Transverse colon (tissue), 4 donors: ENCODE measurements at places on chromosomes 11 and 22. TPM values are rescaled to one million over a fixed set of nuclear protein-coding genes. Genes with fewer than 3 reads are reported as not detected.

DNA sequence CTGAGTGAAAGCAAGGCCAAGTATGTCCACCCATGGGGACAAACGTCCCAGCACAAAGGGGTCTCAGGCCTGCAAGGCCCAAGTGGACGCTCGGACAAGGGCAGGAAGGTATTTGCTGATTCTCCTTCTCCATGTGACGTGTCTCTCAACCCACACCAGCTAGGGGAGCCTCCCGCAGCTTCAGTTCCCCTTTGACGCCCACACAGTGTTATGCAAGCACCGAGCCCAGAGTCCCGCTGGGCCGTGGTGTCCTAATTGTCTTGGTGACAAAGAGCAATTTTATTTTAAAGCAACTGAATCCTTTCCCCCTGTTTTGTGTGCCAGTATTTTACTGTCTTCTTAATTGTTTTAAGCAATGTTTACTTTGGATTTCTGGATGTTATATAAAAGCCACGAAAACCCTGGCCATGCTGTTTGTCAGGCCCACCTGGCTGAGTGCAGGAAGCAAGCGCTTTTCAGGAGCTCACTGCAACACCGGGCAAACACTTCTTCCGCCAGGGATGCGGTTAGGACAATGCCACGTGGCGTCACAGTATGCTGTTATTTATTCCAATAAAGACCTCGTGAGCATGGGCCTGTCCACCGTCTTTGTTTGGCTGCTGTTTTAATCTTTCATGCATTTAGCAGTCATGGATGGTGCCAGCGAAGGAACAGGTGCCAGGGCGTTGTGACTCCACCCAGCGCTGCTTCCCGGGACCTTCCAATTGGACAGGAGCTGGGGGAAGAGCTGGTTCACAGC, 8.2 kb upstream of the PARVG start:
- no peak overlapping the region for H3K4me3 ChIP-seq
- peak; percentile 54 for DNase-seq
- no peaks in the 10 kb centered on the region for H3K27me3 ChIP-seq
- no peaks in the 10 kb centered on the region for H3K4me1 ChIP-seq
- H3K36me3 ChIP-seq = no peaks in the 10 kb centered on the region

DNA sequence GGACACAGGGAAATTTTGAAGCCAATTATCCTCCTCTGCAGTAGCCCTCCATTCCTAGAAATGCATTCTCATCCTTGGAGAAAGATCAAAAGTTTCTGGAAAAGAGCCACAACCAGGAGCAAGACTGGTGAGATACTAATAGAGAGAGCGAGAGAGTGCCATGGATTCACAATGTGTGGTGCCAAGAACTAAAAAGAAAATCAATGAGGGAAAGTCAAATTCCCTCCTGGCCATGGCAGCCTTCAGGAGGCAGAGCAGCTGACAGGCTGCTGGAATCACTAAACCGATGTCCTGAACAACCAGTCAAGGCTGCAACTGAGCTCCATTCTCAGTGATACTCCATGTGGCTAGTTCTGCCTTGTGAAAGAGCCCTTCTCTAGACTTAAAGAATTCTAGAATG, 561.0 kb downstream of the SOX6 start:
- no peak overlapping the region for H3K4me3 ChIP-seq
- H3K27ac ChIP-seq = no peak overlapping the region
- H3K27me3 ChIP-seq = no peaks in the 10 kb centered on the region
- DNase-seq = no peak

DNA sequence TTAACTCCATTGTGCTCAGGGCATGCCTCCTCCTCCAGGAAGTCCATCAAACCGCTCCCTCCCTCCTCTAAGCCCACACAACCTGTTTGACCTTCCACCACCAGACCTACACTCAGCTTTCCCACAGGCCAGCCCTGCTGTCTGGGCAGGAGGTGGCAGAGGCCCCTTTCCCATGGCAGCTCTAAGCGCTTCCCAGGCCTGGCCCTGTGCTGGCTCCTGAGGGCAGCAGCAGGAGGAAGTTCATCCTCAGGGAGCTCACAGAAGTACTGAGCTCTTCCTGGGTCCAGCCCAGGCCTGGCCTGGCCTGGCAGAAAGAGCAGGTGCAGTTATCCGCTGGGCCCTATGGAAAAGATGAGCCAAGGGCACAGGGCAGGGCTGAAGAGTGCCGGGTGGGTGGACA, 31.4 kb downstream of the ARAP1 start:
- DNase-seq = no peak
- peak overlapping the region; percentile 56 for H3K4me3 ChIP-seq
- H3K27ac ChIP-seq = peak overlapping the region; percentile 93
- H3K27me3 ChIP-seq = no peaks in the 10 kb centered on the region
- peaks cover 62% of the 10 kb centered on the region for H3K4me1 ChIP-seq

GRCh38 chr11:80860632-80861031, 1419.8 kb upstream of the TENM4 start:
- H3K27me3 ChIP-seq = no peaks in the 10 kb centered on the region
- no peak overlapping the region for H3K27ac ChIP-seq
- no peaks in the 10 kb centered on the region for H3K36me3 ChIP-seq
- no peaks in the 10 kb centered on the region for H3K4me1 ChIP-seq

GRCh38 chr11:61946894-61947293, 3.3 kb upstream of the BEST1 start:
- no peak overlapping the region for H3K4me3 ChIP-seq
- H3K36me3 ChIP-seq = no peaks in the 10 kb centered on the region
- no peak overlapping the region for H3K27ac ChIP-seq
- peaks cover 9% of the 10 kb centered on the region for H3K4me1 ChIP-seq

The OR4D6 gene
- total RNA-seq = not detected

The TMPRSS4 gene
- total RNA-seq = 224 TPM

The SYTL2 gene
- total RNA-seq = 140 TPM

DNA sequence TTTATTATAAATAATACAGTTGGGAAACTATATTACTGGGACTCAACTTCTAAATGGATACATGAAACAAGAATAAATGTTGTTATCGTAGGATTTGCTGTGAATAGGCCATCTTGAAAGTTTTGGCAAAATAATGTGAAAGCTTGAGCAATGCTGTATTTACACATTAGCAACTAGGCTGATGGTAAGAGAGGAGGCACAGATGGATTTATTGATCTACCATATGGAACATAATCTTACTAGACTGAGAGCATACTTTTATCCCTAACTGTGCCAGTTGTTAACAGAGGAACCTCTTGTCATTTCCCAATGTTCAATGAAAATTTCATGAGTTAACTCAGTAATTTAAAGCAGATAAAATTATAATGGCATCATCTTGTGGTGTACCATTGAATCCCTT, 22.8 kb downstream of the APIP start:
- no peaks in the 10 kb centered on the region for H3K36me3 ChIP-seq
- no peak overlapping the region for H3K4me3 ChIP-seq
- no peak for DNase-seq
- no peaks in the 10 kb centered on the region for H3K27me3 ChIP-seq
- H3K27ac ChIP-seq = no peak overlapping the region

The KRTAP5-10 gene
- total RNA-seq = 1.8 TPM

The SAA2 gene
- 4.4 TPM for total RNA-seq

The ADAMTS15 gene
- total RNA-seq = 8.2 TPM

DNA sequence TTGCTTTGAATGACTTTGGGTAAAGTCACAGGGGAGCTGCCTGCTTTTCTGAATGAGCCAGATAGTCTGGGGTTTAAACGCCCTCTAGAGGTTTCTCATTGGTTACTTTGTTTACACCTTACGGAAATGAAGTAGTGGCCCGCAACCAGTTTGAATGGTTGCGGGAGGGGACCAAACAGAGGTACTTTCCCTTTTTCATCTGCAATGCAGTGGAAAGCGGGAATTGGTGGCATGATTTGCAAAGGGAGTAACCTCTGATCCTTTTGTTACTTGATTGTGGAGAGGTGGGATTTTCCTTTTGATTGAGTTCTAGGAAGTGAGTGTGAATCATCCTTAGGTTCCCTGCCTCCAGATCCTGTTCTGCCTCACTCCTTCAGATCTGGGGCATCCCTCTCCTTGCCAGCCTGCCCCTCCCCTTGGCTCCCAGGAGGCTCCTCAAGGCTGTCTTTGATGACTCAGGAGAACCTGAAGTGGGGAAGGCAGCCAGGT, 15.9 kb upstream of the GLYATL1 start:
- peak; percentile 21 for DNase-seq
- H3K27ac ChIP-seq = no peak overlapping the region
- H3K4me3 ChIP-seq = no peak overlapping the region
- H3K27me3 ChIP-seq = no peaks in the 10 kb centered on the region
- no peaks in the 10 kb centered on the region for H3K36me3 ChIP-seq

GRCh38 chr22:47798229-47798628, 1035.8 kb downstream of the TBC1D22A start:
- no peaks in the 10 kb centered on the region for H3K27me3 ChIP-seq
- H3K27ac ChIP-seq = no peak overlapping the region
- no peaks in the 10 kb centered on the region for H3K36me3 ChIP-seq
- H3K4me3 ChIP-seq = no peak overlapping the region
- no peak for DNase-seq

- no peaks in the 10 kb centered on the region for H3K4me1 ChIP-seq
- H3K4me3 ChIP-seq = no peak overlapping the region
- DNase-seq = no peak
- H3K36me3 ChIP-seq = peaks cover 6% of the 10 kb centered on the region
Measured at GRCh38 chr22:46914916-46915894, 152.8 kb downstream of the TBC1D22A start.

The PGGHG gene
- 117 TPM for total RNA-seq

- H3K4me1 ChIP-seq = no peaks in the 10 kb centered on the region
- no peak overlapping the region for H3K27ac ChIP-seq
- no peaks in the 10 kb centered on the region for H3K36me3 ChIP-seq
- H3K4me3 ChIP-seq = no peak overlapping the region
- no peaks in the 10 kb centered on the region for H3K27me3 ChIP-seq
Measured at GRCh38 chr11:46724088-46724487, 5.1 kb downstream of the F2 start.

The APOA5 gene
- total RNA-seq = not detected

GRCh38 chr11:114273890-114274635, 22.1 kb upstream of the NNMT start:
- no peak for DNase-seq
- H3K27ac ChIP-seq = no peak overlapping the region
- peaks cover 12% of the 10 kb centered on the region for H3K27me3 ChIP-seq
- no peaks in the 10 kb centered on the region for H3K4me1 ChIP-seq

DNA sequence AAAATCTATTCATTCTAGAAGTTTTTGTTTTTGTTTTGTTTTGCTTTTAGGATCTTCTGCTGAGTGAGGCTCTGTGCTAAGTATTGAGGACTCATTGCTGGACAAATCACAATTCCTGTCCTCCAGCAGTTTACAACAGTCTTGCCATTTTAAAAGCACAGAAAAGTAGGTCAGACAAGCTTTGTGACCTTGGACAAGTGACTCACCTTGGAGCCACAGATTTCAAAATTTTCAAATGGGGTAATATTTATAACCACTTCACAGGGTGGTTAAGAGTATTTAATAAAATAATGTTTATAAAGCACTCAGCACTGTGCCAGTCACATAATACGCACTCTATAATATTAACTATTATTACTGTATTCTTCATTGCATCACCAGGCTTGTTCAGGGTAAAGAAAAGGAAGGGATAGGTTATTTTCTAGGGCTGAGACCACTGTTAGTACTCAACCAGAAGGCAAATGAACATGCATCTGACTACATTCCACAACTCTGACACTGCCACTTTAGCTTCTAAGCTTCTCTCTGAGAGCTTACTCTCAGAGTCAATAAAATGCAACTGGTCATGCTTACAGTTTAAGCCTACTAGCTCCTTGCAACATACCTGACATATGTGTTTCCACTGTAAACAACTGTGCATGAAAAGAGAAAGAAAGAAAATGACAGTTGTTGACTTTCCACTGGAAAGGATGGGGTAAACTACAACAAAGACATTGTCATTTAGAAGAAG, 63.2 kb upstream of the FIBIN start:
- DNase-seq = no peak
- H3K4me1 ChIP-seq = no peaks in the 10 kb centered on the region
- H3K27me3 ChIP-seq = no peaks in the 10 kb centered on the region
- no peak overlapping the region for H3K4me3 ChIP-seq
- peak overlapping the region; percentile 25 for H3K27ac ChIP-seq
- H3K36me3 ChIP-seq = no peaks in the 10 kb centered on the region

DNA sequence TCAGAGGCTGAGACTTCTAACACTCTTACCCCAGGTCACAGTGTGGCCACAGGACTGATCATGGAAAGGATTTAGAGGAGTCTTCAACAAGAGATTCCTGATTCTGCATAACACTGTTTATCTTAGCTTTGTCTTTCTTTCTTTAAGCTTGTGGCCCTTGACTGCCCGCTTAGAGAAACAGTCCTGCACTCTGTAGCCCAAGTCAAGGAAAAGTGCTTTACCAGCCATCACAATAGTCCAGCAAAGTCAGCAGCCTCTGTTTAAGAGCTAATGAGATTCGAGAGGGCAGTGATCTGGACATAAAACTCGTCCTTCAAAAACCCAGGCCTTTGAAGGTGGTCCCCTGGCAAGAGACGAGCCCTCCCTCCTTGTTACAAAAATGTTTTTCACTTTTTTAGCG, 30.0 kb downstream of the PRDM10 start:
- H3K36me3 ChIP-seq = no peaks in the 10 kb centered on the region
- H3K27me3 ChIP-seq = no peaks in the 10 kb centered on the region
- no peak for DNase-seq
- peaks cover 6% of the 10 kb centered on the region for H3K4me1 ChIP-seq

DNA sequence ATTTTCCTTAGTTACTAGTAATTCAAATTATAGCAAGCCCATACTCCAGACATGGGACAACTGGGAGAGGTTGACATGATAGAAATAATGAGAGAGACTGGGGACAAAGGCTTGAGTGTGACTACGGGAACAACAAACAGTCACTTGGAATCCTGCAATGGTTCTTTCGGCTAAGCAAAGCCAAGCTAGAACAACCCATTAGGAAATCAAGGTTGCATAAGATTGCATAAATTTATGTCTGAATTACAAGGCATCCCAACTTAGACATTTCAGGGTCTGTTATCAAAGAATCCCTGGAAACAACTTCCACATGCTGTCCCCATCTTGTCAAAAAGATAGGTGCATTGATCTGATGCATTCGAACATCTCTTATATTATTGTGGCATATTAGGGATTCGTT, 10.2 kb upstream of the NRGN start:
- H3K27me3 ChIP-seq = no peaks in the 10 kb centered on the region
- no peak overlapping the region for H3K4me3 ChIP-seq
- no peak for DNase-seq
- no peak overlapping the region for H3K27ac ChIP-seq
- no peaks in the 10 kb centered on the region for H3K36me3 ChIP-seq

DNA sequence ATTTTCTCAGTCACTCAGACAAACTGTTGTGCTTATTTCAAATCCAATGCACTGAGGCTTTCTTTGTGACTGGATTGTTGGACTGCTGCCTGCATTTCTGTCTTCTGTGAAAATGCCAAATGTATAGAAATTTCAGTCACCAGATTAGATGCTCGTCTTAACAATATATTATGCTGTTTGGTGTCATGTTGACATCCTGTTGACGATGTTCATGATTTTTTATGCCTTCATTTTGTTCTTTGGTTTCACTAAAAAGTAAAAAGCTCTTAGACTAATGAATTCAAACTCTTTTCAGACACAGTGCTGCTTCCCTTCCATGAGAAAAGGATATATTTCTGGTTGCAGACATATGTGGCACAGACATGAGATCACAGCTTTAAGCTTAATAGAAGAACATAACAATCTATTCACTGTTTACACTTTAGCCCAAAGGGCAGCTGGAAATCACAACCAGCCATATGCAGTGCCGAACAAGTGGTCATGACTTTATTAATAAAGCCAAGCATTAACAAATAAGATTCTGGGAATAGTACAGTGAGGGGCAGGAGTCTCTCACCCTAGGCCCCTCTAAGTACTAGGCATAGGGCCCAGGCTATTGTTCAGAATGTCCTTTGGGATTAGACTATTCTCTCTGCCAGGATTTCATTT, 9.4 kb upstream of the SOX6 start:
- DNase-seq = no peak
- no peaks in the 10 kb centered on the region for H3K27me3 ChIP-seq
- H3K4me3 ChIP-seq = no peak overlapping the region
- no peaks in the 10 kb centered on the region for H3K4me1 ChIP-seq
